MCF 10A (cell line): ENCODE measurements at places on chromosomes 3 and 15. TPM values are rescaled to one million over a fixed set of nuclear protein-coding genes. Genes with fewer than 3 reads are reported as not detected.

The ACSBG1 gene
- total RNA-seq = not detected in 2 replicates

GRCh38 chr15:70526221-70526973 is 237.0 kb downstream of the UACA start:
- peak; percentile 87 for DNase-seq

DNA sequence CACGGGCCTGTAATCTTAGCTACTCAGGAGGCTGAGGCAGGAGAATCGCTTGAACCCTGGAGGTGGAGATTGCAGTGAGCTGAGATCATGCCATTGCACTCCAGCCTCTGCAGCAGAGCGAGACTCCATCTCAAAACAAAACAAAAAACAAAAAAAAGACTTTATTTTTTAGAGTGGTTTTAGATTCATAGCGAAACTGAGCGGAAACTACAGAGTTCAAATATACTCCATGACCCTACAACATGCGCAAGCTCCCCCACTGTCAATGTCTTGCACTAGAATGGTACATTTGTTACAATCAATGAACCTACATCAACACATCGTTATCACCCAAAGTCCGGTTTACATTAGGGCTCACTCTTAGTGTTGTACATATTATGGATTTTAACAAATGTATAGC is 2.2 kb upstream of the CRTAP start:
- DNase-seq = no peak

DNA sequence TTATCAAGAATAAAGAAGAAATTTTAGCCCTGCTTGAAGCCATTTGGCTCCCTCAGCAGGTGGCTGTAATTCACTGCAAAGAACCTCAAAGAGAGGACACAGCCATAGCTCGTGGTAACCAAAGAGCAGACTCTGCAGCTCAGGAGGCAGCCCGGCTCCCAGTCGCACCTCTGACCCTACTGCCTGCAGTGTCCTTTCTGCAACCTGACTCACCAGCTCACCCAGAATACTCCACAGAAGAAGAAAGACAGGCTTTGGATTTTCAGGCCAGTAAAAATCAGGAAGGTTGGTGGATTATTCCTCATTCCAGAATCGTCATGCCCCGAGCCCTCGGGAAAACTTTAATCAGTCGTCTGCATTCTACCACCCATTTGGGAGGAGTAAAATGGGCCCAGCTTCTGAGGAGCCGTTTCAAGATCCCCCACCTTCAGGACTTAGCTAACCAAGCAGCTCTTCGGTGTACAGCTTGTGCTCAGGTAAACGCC is 38.6 kb downstream of the ZBTB11 start:
- no peak for DNase-seq

The ARHGAP31 gene
- total RNA-seq = 4.4 and 4.7 TPM in 2 replicates

The CD200R1 gene
- total RNA-seq = not detected in 2 replicates

GRCh38 chr3:43296565-43296964 is 10.2 kb downstream of the SNRK start:
- peak; percentile 33 for DNase-seq
